ENCODE measurements at places on chromosomes 2 and 18. TPM values are rescaled to one million over a fixed set of nuclear protein-coding genes. Genes with fewer than 3 reads are reported as not detected.

DNA sequence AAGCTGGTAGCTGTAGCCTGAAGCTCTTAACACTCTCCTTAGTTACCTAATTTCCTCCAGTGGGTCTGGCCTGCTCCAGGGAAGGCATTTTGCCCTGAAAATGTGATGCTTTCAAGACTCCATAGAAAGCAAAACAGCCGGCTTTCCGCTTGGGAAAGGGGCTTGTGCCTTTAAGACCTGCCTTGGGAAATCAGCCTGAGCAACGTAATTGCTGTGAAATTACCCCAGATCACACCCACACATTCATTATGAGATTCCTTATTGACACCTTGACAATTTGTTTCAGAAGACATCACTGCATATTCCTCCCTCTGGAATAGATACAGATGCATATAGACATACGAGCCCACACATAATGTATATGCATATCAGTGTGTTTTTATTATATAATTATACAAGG, 190.5 kb upstream of the SKOR2 start:
- DNase-seq: no peak

GRCh38 chr18:21743166-21743832, 2.7 kb downstream of the MIB1 start:
- no peak for DNase-seq

- DNase-seq: no peak
Observed at GRCh38 chr2:171134624-171135230, 26.0 kb downstream of the TLK1 start.

DNA sequence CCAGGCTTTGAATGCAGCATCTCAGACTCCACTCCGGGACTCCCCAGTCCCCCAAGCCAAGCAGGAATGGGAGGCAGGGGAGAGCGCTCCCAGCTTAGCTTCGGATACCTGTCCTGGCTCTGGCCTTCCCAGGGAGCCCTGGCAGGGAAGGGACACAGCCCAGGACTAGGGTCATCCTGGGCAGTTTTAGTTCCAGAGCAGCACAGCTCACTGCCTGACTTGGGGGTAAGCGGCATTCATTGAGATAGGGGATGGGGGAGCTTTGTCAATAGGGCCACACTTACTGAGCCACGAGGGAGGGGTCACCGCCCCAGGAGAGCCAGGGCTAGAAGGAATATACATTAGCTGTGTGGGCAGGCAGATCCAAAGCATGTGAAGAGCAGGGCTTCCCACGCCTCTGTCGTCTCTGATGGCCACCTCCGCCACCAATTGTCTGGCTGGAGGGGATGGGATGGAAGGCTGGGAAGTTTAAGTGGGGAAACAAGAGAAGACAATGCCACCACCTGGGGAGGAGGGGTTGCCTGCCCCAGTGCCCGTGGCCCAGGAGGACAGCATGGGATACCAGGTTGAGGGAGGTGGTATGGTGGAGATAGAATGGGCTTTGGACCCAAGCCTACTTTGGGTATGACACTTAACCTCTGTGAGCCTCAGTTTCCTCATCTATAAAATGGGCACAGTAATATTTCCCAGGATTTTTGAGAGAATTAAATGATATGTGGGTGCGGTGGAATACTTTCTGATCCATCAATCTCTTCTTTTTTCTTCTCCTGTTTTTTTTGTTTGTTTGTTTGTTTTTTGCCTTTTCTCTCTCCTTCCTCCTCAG, 40.2 kb downstream of the SCTR start:
- no peak for DNase-seq

DNA sequence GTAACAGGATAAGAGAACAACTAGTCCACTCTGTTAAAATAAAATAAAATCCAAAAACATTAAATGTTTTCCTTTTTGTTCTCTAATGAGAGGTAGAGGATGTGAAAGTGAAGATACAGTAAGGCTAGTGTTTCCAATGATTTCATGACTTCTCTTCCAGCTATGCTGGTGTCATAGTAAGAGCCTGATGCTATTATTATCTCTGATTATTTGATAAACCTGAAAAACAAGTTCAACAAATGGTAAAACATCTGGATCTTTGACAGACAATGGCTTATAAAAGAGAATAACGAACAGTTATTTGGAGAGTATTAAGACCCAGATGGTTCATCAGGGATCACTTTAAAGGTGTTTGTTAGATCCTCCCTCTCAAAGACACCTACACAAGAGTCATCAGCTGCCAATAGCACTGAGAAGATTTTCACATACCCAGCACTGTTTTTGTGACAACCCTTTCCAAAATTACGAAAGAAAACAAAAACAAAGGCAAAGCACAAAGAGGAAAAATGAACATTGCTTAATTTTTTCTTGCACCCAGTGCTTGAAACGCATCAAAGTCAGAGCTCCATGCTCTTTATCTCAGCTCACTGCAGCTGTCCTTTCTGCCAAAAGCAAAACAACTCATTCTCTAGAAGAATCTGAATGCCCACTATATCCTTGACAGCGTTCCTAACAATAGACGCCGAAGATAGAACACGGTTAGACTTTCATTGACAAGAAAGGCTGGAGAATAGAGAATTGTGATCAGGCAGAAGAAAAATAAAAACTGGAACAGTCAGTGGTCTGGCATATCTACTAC, 168.6 kb downstream of the SLC8A1 start:
- DNase-seq: no peak

DNA sequence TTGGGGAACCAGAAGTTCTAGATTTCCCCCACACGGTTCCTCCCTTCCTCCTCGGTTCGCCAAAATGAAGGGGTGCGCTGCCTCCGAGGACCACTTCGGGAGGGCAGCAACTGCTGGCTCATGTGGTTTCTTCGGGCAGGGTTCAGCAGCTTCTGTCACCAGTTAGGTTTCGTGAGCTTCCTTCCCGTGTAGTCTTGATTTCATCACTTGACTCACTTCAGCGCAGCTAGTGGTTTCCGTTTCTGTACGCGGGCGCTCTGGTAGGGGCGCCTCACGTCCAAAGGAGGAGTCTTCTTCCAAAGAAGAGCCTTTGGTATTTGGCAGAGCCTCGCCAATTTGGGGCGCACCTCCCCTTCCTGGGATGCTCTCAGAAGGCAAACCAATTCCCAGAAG, 485 bp upstream of the GALNT3 start:
- DNase-seq: peak; percentile 6

GRCh38 chr2:113218283-113219091, 44.7 kb downstream of the PSD4 start:
- no peak for DNase-seq

The CFC1B gene
- total RNA-seq: not detected

DNA sequence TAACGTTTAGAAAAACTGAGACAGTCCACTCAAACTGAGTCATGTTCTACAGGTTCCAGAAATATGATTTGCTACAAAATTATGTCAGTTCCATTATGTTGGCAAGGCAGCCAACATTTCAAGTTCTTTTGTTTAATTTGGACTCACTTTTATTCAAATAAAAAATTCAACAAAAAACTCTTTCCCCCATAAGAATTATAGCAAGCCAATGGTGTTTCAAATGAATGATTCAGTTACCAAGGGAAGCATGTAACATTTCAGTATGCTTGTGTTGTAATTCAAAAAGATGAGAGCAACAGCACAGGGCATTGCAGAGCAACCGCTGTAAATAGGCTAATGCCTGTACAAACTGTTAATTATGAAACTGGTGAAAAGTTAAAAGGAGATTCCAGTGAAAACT, 140.8 kb downstream of the FIGN start:
- no peak for DNase-seq

DNA sequence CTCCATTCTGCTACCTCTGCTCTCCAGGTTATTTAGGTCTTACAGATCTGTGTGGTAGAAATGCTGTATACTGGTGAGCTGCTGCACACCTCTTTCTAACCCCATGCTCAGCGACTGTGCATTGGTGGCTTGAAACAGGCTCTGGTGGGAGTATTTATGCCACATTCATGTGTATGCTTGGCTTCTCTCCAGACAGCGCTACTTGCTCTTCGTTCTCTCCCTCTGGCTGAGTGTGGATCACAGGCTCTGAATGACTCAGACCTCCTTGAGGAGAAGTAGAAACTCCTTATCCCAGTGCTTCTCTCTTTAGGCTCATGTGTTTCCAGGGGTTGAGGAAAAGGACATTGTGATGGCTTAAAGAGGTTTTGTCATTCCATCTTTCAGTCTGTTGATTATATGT, 54.9 kb downstream of the FHOD3 start:
- DNase-seq: no peak

The STAT4 gene
- total RNA-seq: 2.0 TPM

DNA sequence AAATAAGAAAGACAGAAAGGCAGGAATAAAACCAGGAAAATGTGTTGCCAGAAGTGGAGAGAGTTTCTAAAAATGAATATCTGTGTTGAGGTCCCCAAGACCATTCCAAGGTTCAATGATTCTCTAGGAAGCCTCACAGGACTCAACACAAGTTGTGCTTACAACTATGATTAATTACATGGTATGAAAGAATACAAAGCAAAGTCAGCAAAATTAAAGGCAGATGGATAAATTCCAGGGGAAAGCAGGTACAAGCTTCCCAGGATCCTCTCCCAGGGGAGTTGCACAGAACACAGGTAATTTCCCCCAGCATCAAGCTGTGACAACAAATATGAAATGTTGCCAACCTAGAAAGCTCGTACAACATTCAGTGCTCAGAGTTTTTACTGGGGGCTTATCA, 154.4 kb upstream of the HNMT start:
- no peak for DNase-seq

The ACOXL gene
- 5.5 TPM for total RNA-seq

DNA sequence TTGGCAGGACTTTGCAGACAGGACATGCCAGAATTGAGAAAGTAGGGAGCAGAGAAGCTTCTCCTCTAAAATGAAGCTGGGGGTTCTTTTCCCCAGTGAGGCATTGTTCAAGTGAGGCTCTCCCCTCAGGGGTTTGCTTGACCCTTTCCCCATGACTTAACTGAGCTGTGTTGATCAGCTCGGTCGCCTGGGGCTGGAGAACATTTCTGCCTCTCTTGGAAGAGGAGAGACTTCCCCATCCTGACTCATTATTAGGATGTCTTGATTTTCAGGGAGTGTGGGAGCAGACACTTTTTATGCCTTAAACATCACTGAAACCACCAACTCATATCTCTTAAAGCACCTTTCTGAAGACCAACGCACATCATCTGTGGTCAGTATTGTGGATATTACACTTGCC, 27.9 kb upstream of the GLI2 start:
- no peak for DNase-seq

DNA sequence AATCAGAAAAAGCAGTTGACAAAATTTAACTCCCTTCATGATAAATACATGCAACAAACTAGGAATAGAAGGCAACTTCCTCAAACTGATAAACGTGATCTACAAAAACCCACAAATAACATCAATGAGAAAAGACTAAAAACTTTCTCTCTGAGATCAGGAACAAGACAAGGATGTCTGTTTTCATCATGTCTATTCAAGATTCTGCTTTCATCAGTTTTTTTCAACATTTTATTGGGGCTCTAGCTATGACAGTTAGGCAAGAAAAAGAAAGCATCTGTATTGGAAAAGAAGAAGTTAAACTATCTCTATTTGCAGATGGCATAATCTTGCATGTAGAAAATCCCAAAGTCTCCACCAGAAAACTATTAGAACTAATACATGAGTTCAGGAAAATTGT, 12.3 kb upstream of the CHST10 start:
- DNase-seq: no peak

GRCh38 chr2:190105554-190105953, 43.0 kb upstream of the MSTN start:
- no peak for DNase-seq

- no peak for DNase-seq
Observed at GRCh38 chr2:74414881-74415761, 6.3 kb downstream of the C2orf81 start.

- DNase-seq: no peak
Observed at GRCh38 chr18:76436342-76436741, 58.7 kb downstream of the ZNF516 start.

DNA sequence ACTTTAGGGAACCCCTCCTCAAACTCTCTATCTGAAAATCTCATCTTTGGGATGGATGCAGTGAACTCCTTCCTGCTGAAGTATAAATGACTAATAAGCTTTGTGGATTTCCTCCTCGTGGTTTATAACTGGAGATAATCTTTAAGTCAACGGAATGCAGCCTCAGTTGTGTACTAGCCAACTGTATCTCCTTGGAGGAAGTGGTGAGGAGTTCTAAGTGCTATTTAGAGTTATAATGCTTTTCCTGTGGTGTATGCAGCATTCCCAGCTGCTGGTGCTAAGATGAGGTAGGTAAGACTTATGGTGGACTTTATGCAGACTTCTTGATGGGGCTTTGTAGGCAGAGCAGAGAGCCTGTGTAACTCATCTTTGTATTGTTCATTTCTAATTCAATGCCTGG, 90.9 kb downstream of the LYPD6B start:
- DNase-seq: no peak

- no peak for DNase-seq
Observed at GRCh38 chr2:239589833-239590232, 189.0 kb upstream of the HDAC4 start.

DNA sequence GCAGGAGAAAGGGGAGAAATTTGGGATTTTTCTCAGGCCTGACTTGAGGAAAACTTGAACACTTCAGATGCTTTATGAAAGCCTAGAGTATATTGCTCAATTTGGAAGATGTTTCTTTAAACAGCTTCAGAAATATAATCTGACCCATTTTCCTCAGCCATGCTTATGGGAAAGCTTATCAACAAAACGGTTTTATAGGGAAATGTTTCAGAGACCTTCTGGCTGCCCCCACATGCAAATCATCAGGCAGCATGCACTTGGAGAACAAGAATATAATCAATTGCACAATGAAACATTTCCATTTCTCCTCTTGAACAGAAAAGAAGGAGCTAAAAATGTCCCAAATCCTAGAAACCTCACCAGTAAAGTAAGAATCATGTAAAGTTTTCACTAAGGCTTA, 411.2 kb upstream of the ETAA1 start:
- DNase-seq: no peak

DNA sequence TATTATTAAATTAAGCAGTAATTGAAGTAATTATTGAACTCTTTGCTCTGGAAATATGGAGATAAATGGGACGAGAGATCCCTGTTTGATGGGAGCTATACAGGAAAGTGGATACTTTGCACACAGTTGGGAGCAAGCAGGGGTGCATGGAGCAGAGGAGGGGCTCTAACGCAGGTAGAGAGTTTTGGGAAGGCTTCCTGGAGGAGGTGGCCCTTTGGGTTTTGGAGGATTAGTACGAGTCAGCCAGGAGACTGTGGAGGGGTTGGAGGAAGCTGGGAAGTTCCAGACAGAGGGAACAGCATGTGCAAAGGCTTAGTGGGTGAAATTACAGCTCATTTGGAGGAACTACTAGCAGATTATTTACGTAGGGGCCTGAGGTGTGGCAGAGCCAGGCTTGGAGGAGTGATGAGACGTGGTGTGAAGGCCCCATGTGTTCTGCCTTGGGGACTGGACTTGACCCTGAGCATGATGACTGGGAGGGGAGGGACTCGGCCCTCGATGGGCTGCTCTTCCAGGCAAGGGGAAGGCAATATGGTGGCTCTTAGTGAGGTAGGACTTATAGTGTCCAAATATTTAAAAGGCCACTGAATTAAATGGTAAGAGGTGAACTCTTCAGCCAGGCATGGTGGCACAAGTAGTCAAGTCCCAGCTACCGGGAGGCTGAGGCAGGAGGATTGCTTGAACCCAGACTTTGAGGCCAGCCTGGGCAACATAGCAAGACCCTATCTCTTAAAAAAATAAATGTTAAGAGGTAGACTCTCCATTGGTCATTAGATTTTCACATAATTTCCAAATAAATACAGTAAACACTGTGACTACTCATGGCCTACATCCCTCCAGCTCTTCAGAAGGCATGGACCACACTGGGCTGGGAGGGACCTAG, 30.2 kb downstream of the GREB1 start:
- no peak for DNase-seq

GRCh38 chr2:177172034-177172880, 40.3 kb upstream of the HNRNPA3 start:
- peak; percentile 60 for DNase-seq

The DNER gene
- 2.9 TPM for total RNA-seq

Data from HCT116 (cell line).